Large intestine (tissue), 12 donors: ENCODE measurements at places on chromosomes 11 and 22. TPM values are rescaled to one million over a fixed set of nuclear protein-coding genes. Genes with fewer than 3 reads are reported as not detected.
A peak's percentile ranks its signal among the peaks of the same experiment; 100 is the strongest.

The OR56A4 gene
- polyA plus RNA-seq = not detected

The PLAAT2 gene
- polyA plus RNA-seq = 0.12 TPM

The HTR3B gene
- 0.34 TPM for polyA plus RNA-seq

The TTC36 gene
- polyA plus RNA-seq = 1.9 TPM

The SLC37A2 gene
- polyA plus RNA-seq = 91.1 TPM

The H19 gene
- polyA plus RNA-seq = 4,676 TPM

The VSIG2 gene
- 5.0 TPM for polyA plus RNA-seq

GRCh38 chr22:49555526-49555925 is 272.1 kb downstream of the BRD1 start:
- H3K27me3 ChIP-seq = no peaks in the 10 kb centered on the region
- no peak for DNase-seq
- no peaks in the 10 kb centered on the region for H3K4me1 ChIP-seq
- no peaks in the 10 kb centered on the region for H3K36me3 ChIP-seq
- no peak overlapping the region for H3K27ac ChIP-seq
- no peak overlapping the region for H3K4me3 ChIP-seq

DNA sequence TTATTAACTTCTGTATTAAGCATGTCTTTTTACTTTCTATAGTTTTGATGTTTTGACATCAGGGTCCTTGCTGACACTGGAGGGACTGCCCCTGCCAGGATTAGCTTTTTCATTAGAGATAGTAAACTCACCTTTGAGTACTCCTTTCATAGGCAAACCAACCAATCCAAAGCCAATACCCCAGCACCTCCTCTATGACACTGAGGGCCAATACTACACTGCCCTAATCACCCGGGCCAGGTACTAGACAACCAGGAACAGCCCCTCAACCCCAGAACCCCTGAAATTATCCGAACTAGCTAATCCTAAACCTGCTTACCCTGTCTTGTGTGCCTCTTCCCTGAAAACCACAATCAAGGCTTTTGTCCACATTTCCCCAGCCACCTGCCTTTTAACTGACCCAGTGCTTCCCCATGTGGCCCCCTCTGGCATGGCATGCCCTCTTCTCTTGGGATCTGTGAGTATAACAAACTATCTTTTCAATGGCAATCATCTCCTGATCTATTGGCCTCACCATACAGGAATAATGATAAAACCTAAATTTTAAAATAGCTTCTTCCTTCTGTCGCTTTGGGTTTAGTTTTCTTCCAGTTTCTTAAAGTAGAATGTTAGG is 31.2 kb downstream of the RAB6A start:
- no peak overlapping the region for H3K4me3 ChIP-seq
- no peaks in the 10 kb centered on the region for H3K27me3 ChIP-seq
- H3K27ac ChIP-seq = no peak overlapping the region
- H3K36me3 ChIP-seq = peaks cover 18% of the 10 kb centered on the region

DNA sequence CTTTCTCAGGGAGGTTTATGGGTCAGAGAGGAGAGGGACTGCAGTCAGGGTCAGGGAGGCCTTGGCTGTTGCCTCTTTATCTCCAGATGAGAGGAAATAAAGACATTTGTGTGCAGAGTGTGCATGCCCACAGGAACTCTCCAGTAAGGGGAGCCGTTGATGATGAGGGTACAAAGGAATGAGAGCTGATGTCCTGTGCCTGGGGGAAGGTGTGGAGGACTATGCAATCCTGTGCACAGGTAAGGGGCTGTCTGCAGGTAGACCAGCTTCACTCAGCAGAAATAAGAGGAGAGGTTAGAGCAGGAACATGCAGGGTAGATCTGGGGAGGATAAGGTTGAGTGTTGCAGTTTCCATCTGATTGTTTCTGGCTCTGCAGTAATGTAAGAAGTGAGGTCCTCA is 132.6 kb downstream of the NTM start:
- H3K27ac ChIP-seq = no peak overlapping the region
- no peak for DNase-seq
- no peaks in the 10 kb centered on the region for H3K27me3 ChIP-seq
- no peaks in the 10 kb centered on the region for H3K36me3 ChIP-seq

DNA sequence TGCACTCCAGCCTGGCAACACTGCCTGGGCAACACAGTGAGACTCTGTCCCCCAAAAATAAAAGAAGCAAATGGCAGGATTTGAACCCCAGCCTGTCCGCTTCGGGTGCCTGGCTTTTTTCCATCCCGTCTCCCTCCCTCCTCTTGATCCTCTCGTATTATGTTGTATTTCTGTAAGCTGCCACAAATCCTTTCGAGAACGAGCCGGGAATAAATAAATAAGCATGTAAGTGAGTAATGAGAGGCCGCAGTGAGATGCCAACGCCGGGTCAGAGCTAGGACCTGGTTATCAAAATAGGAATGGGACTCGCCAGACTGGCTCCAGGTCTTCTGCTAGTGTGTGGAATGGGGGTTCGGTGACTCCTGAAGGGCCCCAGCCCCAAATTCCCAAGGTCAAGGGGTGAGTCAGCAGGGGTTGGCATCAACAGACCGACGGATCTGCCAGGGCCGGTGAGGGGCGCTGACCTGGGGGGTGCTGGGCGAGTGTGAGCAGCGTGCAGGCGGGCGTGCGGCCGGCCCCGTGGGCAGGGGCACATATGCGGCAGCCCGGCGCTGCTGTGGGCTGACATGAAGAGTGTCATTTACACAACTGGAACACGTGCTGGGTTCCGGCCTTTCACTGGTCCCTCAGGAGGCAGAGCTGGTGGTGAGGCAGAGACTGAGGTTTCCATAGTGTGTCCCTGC is 47.8 kb downstream of the FLRT1 start:
- no peaks in the 10 kb centered on the region for H3K36me3 ChIP-seq
- H3K4me3 ChIP-seq = no peak overlapping the region
- no peak for DNase-seq
- H3K27me3 ChIP-seq = no peaks in the 10 kb centered on the region

GRCh38 chr22:43197271-43197941 is 10.5 kb upstream of the TTLL12 start:
- DNase-seq = no peak
- no peaks in the 10 kb centered on the region for H3K4me1 ChIP-seq
- no peak overlapping the region for H3K27ac ChIP-seq

DNA sequence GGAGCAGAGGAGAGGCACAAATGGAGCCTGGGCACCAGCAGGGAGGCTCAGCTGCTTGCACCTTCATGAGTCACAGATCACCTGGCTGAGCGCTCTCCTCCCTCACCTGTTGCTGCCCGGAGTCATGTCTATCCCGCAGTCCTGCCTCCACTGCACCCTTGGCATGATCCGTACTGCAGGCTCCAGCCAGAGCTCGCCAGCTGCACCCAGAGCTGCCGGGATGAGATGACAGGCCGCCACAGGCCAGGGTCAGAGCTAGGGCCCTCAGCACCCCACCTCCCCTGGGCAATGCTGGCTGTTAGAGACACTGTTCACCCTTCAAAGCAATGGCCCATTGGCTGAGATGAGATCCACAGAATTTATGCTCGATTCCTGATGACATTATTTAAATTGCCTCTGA is 702.8 kb downstream of the TBC1D22A start:
- no peaks in the 10 kb centered on the region for H3K36me3 ChIP-seq
- no peaks in the 10 kb centered on the region for H3K4me1 ChIP-seq
- no peaks in the 10 kb centered on the region for H3K27me3 ChIP-seq
- H3K4me3 ChIP-seq = no peak overlapping the region
- no peak overlapping the region for H3K27ac ChIP-seq
- DNase-seq = no peak

GRCh38 chr22:32255726-32256125 is 579 bp upstream of the SLC5A4 start:
- H3K36me3 ChIP-seq = no peaks in the 10 kb centered on the region
- peak; percentile 50 for DNase-seq
- no peak overlapping the region for H3K4me3 ChIP-seq
- H3K27ac ChIP-seq = peak overlapping the region; percentile 62

DNA sequence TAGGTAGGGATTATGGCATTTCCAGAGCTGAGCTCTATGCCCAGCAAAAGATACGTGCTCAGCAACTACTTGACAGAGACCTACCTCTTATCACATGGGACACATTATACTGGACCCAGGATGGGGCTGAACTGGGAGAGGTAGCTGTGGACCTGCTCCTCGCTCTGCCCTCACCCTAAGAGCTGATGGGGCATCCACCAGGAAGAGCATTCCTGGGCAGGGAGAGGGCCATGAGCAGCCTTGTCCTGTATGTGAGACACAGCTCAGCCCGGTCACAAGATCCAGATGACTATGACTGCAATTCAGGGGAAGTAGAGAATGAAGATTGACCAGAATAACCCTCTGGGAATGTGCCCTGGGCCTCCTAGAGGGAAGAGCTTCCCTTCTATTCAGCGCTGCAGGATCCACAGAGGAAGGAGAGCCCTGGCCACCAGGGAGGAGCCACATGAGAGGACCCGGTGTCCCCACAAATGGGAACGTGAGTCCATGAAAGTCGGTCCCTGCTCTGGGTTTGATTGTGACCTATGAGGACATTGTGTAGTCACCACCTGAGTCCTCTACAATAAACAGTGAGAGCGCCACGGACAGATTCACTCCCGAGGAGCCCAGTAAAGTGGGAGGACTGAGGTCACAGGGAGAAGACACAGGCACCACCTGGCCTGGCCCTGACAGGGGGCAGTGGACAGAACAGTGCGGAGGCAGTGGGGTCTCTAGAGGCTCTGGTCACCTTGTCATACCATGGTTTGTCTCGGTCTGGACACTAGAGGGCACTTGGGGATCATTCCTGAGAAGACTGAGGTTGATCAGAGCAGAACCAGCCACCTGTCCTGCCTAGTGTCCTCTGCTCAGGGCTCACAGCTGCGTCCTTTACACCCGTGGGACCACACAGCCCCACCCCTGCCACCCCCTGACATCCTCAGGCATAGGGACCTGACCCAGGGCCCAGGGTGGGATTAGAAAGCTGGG is 99.5 kb downstream of the ZNF280B start:
- H3K27ac ChIP-seq = peak overlapping the region; percentile 54
- peaks cover 6% of the 10 kb centered on the region for H3K27me3 ChIP-seq
- peaks cover 3% of the 10 kb centered on the region for H3K4me1 ChIP-seq
- no peak overlapping the region for H3K4me3 ChIP-seq
- no peaks in the 10 kb centered on the region for H3K36me3 ChIP-seq

DNA sequence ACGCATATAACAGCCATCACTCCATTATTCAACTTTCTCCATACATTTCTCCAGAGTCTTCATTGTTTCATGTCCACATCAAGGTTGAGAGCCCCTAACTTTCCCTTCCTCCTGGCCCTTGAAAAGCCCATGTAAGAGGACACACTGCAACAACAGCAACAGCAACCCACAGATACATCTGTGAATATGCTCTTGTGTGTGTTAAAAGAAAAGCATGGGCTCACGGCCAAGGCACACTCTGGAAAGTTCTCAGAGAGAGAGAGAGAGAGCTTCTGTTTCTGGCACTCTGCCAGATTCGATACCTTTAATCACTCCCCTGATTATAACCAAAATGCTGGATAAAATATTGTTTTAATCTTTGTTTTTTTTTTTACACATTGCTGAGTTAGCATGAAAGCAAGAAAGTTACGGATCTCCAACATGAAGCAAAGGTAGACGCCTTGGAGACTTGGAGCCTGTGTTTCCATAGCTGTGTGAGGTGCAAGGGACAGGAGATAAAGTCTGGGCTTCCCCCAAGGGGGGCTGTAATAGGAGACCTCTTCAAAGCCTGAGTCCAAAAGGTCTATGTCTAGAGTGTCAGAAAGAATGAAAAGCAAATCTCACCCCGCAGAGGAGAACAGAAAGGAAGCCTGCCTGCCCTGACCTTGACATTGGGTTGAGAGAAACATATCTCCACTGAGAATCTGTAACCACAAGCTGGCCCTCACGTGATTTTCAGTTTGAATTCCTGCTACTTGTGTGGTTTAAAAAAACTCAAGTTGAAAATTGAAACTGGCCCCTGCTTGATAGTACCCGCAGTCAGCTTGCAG is 33.7 kb upstream of the MPPED1 start:
- H3K4me3 ChIP-seq = no peak overlapping the region
- H3K4me1 ChIP-seq = peaks cover 6% of the 10 kb centered on the region
- no peaks in the 10 kb centered on the region for H3K27me3 ChIP-seq
- no peak for DNase-seq
- no peaks in the 10 kb centered on the region for H3K36me3 ChIP-seq

DNA sequence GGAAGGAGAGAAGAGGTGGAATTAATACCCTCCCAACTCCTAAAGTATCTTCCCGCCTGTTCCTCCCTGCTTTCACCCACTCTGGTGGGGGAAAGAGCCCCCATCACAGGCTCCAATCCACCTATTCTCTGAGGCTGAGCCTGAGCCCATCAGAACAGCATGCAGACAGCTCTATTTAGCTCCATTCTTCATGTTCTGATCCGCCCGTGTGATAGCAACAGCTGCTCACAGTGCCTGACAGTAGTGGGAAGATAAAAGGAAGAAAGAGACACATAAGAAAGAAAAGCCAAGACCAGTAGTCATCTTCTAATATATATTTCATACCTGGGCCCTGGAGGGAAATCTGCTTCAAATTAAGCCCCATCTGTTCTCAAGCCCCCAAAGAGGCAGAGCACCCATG is 80.3 kb upstream of the AKIP1 start:
- no peaks in the 10 kb centered on the region for H3K36me3 ChIP-seq
- no peaks in the 10 kb centered on the region for H3K4me1 ChIP-seq
- no peaks in the 10 kb centered on the region for H3K27me3 ChIP-seq

DNA sequence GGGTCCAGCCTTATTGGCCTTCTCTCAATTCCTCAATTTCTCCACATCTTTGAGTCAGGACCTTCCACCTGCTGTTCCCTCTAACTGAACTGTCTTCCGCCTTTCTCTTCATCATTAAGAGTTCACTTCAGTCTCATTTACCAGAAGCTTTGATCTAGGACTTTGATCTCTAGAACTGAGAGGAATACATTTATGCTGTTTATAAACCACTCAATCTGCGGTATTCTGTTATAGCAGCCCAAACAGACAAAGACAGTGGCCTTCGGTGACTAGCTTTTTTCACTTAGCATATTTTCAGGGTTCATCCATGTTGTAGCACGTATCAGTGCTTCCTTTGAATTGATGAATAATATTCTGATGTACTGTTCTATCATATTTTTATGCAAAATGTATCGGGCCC is 10.5 kb downstream of the CLPB start:
- no peak overlapping the region for H3K27ac ChIP-seq
- H3K27me3 ChIP-seq = no peaks in the 10 kb centered on the region
- H3K36me3 ChIP-seq = peaks cover 16% of the 10 kb centered on the region
- no peaks in the 10 kb centered on the region for H3K4me1 ChIP-seq
- no peak overlapping the region for H3K4me3 ChIP-seq
- no peak for DNase-seq

- peaks cover 70% of the 10 kb centered on the region for H3K36me3 ChIP-seq
- H3K27me3 ChIP-seq = no peaks in the 10 kb centered on the region
- no peak overlapping the region for H3K27ac ChIP-seq
- no peak for DNase-seq
Measured at GRCh38 chr22:31839986-31840385, 86.2 kb downstream of the DEPDC5 start.
